AG10803 (cell line): ENCODE measurements at places on chromosomes 6 and 20.

GRCh38 chr20:6705106-6705766, 62.2 kb upstream of the BMP2 start:
- no peak for DNase-seq

- peak; percentile 40 for DNase-seq
Observed at GRCh38 chr6:54716877-54717276, 129.7 kb upstream of the FAM83B start.

- peak; percentile 39 for DNase-seq
Observed at GRCh38 chr20:3010985-3011723, 32.3 kb upstream of the GNRH2 start.

DNA sequence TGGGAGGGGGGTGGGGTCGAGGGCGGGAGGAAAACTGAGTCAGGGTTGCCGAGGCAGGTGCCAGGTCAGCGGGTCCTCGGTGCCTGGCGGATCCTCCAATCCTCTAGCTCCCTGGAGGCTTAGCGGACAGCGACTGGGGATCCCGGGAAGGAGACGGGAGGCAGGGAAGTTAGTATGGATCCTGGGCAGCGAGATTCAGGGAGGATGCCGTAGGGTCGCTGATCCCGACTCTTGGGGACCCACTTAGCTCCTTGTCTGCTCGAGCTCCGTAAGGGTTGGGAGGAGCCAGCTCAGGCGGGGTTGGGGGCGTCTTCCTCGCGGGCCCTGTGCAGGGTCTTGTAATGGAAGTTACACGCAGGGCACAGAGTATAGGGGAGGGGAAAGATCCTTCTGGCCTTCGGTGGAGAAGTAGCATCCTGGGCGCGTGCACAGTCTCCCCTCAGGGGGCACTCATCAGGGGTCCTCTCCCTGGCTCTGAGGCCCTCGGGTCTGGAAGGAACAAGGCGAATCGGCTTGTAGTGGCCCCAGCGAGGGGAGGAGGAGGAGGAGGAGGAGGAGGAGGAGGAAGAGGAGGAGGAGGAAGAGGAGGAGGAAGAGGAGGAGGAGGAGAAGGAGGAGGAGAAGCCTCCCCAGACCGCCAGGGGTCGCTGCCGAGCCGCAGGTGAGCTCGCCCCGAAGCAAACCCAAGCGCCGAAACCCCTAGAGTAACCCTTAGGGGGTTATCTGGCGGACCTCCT, 6.4 kb upstream of the SLC12A5 start:
- DNase-seq: peak; percentile 12

GRCh38 chr6:89792881-89793280, 26.7 kb downstream of the MDN1 start:
- peak; percentile 18 for DNase-seq

DNA sequence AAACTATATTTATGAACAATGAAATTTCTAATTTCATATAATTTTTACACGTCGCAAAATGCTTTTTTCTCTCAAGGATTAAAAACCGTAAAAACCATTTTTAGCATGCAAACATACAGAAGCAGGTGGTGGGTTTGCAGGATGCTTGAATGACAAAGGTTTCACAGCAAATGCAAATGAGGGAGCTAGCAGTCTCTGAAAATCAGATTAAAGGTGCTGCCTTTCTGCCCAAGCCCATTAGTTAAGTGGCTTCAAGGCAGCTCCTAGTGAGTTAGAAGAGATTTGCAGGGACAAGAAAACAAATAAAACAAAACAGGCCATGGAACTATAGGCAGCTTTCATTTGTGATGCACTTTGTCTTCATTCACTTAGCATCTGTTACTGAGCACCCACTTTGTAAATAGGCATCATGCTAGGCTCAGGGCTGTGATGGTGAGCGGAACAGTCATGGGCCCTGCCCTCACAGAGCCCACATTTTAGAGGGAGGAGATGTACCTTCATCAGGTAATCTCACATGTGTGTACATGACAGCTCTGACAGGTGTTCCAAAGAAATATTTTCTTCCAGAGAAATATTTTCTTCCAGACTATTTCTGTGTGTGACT, 29.5 kb downstream of the NAPB start:
- DNase-seq: no peak

DNA sequence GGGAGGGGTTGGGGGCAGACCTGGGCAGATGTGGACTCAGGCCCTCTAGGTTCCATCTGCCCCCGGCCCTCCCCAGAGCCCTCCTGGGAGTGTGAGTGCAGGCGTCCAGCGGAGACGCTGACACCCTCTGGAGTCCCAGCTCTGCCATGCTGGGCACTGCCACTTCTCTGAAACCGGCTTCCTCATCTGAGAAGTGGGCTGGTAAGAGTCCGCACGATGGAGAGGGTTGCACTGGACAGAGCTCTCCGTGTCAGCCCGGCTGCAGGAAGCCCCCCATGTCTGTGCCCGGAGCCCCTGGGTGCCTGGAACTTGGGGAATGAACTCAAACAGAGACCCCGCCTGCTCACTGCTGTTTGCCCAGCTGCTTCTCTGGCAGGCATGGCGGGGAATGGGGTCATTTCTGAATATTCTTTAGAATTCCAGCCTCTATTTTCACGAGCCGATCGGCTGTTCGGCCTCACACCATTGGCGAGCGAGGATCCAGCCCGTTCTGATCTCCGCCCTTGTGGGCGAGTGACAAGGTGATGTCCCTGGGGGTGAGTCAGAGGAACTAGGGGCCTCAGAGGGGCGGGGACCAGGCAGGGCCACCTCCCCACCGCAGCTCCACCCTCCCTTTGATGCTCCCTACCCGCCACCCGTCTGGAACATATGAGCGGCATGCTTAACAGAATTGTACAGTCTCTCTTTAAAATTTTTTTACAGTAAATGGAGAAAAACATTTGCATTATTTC, 47.8 kb upstream of the GATA5 start:
- no peak for DNase-seq

DNA sequence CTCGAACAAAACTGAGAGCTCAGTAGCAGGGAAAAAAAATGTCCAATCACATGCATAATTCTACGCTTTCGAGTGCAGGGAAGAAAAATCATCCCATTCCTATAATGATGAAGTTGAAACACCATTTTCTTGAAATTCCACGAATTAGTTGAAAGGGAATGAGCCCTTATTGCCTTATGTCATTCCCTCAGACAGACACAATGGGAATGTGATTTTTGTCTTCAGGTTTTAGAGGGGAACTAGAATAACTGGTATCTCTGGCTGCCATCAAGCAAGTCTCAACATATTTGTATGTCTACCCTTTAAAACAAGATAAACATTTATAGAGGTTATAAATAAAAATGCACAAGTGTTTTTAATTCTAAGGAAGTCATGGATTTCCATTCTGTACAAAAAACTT, 87.9 kb downstream of the KIF13A start:
- no peak for DNase-seq

DNA sequence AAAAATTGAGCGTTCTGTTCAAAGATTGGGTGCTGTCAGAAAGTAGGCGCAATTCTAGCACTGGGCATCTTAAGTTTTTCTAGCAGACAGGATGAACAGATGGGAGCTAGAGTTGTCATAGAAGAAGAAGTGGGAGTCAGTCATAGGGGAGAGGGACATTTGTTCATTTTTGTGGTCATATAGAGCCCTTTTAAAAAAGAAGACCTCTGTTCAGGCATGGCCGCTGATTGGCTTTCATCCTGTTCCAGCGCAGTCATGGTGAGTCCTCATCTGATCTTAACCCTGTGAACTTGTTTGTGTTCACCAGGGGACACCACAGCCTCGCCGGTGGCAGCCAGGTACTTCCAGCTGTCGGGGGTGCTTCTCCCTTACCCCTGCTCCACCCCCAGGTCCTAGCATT, 29.7 kb upstream of the PBOV1 start:
- no peak for DNase-seq

DNA sequence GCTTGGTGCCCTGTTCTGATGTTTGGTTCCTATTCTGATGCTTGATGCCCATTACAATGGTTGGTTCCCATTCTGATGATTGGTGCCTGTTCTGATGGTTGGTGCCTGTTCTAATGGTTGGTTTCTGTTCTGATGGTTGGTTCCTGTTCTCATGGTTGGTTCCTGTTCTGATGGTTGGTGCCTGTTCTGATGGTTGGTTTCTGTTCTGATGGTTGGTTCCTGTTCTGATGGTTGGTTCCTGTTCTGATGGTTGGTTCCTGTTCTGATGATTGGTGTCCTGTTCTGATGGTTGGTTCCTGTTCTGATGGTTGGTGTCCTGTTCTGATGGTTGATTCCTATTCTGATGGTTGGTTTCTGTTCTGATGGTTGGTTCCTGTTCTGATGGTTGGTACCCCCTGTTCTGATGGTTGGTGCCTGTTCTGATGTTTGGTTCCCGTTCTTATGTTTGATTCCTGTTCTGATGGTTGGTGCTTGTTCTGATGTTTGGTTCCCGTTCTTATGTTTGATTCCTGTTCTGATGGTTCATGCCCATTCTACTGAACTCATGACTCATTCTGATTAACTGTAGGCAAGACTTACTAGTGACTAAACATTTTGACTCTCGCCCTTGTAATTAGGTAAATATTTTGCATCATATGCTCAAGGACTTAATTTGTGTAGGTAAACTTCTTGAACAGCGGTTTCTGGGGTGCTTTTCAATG, 146.2 kb downstream of the DLL1 start:
- no peak for DNase-seq

- no peak for DNase-seq
Observed at GRCh38 chr20:271069-271468, 13.5 kb downstream of the DEFB132 start.

DNA sequence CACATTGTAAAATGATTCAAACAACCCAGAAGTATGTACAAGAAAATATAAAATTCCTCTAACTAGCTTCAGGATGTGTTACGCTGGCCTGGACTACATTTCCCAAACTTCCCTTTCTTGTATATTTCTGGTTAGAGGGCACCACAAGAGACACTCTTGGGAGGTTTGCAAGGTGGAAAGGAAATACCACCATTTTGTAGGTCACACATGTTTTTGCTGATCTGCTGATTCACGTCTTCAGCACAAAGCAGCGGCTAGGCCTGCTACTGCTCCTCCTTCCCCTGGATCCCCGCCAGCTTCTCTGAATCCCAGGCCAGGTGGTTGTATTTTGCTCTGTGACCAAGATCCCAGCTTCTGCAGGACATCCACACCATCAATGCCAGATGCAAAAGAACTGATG, 104.2 kb downstream of the AGPAT4 start:
- DNase-seq: peak; percentile 69

- no peak for DNase-seq
Observed at GRCh38 chr20:34940081-34940481, 15.5 kb downstream of the GSS start.

DNA sequence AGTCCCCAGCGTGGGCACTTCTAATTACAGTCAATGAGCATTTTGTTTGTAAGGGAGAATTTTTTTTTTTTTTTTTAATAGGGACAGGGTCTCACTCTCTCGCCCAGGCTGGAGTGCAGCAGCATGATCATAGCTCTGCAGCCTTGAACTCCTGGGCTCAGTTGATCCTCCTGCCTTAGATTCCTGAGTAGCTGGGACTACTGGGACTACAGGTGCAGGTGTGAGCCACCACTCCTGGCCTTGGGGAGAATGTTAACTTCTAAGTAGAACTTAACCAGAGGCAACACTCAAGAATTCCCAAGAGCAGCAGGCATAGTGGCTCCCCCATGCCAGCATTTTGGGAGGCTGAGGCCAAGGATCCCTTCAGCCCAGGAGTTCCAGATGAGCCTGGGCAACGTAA, 52.9 kb upstream of the ZNF217 start:
- DNase-seq: no peak

- DNase-seq: no peak
Observed at GRCh38 chr20:21230220-21230619, 72.9 kb upstream of the XRN2 start.

DNA sequence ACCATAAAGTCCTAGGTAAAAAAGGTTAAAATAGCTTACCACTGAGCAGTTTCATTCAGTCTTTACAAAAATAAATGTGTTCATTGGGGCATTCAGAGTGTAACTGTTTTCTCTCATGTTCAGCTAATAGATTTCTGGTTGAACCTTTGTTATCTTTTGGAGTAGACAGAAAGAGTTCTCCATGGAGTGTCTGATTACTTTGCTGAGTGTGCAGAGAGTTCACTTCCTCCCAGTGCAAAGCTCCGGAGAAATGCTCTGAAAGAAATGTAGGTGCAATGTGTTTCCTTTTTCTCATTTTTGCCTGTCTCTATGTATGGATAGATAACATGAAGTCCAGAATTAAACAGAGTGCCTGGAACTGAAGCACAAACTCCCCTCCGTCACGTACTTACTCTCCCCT, 52.6 kb downstream of the JAG1 start:
- DNase-seq: no peak

DNA sequence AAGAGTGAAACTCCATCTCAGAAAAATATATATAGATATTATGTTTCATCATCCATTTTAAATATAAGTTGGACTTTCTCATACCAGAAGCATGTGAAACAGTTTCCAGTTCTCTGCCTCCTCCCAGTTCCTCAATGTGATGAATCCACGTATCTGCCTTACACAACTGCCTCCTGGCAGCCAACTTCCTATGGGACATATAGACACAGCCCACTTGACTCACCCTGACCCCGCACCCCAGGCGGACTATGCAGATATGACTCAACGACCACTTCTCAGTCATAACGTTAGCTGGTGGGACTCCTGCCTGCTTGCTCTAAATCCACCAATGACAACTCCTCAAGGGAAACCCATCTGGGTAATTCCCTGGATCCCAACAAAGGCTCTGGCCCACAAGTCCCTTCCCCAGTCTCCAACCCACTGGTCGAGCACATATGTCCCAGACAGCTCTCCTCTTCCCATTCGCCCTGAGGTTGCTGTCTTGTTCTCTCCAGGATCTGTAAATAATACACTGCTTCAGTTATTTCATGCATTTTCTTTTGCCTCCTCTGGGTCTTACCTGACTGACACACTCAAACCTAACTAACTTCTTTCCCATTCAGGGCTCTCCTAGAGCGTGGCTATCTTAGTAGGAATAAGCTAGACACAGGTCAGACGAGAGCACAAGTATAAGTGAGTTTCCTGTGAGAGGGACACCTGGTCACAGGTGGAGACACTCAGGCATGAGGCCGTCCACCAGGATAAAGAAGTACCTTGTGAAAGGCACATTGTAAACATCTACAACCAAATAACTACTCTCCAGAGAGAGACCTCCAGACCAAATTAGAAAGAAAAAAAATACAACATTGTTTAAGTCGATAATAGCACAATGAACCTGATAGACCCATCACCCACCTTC, 548.5 kb downstream of the CD83 start:
- peak; percentile 84 for DNase-seq

DNA sequence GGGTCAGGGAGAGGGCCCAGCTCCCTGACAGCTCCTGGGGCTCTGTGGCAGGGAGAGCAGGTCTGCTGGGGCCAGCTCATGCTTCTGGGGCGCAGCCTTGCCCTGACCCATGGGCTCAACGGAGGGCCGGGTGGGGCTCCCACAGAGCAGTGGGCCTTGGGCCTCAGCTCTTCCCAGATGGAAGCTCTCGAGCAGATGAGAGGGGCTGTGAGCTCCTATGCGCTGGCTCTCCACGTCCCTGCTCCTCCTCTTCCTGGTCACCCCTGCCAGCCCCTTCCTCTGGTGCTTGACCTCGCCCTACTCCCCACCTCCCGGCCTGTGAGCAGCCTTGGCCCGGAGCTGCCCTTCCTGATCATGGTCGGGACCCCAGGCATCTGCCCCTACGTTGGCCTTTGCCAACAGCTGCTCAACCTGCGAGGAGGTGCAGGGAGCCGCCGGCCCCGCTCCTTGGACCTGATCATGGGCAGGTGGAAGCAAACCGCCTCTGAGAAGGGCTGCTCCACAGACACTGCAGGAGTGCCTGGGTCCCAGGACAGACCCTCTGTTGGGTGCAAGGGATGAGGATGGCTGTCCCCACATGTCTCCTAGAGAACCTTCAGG, 26.8 kb upstream of the GATA5 start:
- DNase-seq: no peak

- no peak for DNase-seq
Observed at GRCh38 chr20:7579888-7580287, 360.4 kb downstream of the HAO1 start.
